Upper lobe of left lung (tissue), 6 donors: ENCODE measurements at places on chromosomes 5 and 9. TPM values are rescaled to one million over a fixed set of nuclear protein-coding genes. Genes with fewer than 3 reads are reported as not detected.

DNA sequence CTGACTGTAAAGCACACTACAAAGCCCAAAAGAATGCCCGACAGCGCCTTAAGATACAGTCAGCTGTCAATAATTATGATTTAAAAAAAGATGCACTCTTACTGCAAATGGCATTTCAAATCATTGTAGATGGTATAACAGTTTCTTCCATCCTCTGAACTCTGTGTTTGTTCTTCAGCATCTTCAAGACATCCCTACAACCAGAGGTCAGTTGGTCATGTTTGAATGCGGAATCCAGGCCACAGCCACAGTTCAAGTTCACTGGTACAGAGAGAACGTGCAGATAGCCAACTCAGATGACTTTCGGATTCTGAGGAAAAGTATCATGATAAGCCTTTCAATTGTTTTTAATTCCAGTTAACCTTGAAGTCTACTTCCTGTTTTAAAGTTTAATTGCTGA is 8.7 kb upstream of the MYOT start:
- H3K27me3 ChIP-seq, result no peaks in the 10 kb centered on the region
- H3K36me3 ChIP-seq, result no peaks in the 10 kb centered on the region
- H3K4me3 ChIP-seq, result no peak overlapping the region
- no peak overlapping the region for H3K27ac ChIP-seq
- H3K4me1 ChIP-seq, result peaks cover 7% of the 10 kb centered on the region

DNA sequence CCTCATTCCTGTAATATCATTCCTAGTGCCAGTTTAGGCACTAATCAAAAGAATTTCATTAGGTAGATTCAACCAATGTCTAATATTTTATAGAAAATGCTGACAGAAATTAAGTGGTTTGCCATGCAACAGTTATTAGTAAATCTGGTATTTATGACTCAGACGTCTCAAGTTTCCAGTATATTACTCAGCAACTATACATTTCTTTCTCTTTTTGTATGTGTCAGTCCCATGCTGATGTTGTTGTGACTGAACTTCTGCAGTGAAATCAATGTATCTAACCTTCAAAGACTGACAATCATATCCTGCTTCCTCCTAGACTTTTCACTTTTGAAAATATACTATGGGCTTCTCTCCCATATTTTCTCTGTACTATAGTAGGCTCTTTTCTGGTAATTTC is 822.5 kb downstream of the NR2F1-AS1 start:
- H3K27me3 ChIP-seq, result no peaks in the 10 kb centered on the region
- no peak for DNase-seq
- H3K4me1 ChIP-seq, result no peaks in the 10 kb centered on the region
- H3K36me3 ChIP-seq, result no peaks in the 10 kb centered on the region
- H3K4me3 ChIP-seq, result no peak overlapping the region
- no peak overlapping the region for H3K27ac ChIP-seq

GRCh38 chr5:91061946-91062562 is 321.1 kb downstream of the ARRDC3 start:
- no peak overlapping the region for H3K4me3 ChIP-seq
- DNase-seq, result no peak
- no peaks in the 10 kb centered on the region for H3K27me3 ChIP-seq
- no peak overlapping the region for H3K27ac ChIP-seq
- peaks cover 20% of the 10 kb centered on the region for H3K4me1 ChIP-seq
- no peaks in the 10 kb centered on the region for H3K36me3 ChIP-seq

- no peak overlapping the region for H3K27ac ChIP-seq
- DNase-seq, result peak; percentile 44
- no peak overlapping the region for H3K4me3 ChIP-seq
- H3K27me3 ChIP-seq, result no peaks in the 10 kb centered on the region
Measured at GRCh38 chr5:73822989-73823339, 197.0 kb downstream of the ARHGEF28 start.

DNA sequence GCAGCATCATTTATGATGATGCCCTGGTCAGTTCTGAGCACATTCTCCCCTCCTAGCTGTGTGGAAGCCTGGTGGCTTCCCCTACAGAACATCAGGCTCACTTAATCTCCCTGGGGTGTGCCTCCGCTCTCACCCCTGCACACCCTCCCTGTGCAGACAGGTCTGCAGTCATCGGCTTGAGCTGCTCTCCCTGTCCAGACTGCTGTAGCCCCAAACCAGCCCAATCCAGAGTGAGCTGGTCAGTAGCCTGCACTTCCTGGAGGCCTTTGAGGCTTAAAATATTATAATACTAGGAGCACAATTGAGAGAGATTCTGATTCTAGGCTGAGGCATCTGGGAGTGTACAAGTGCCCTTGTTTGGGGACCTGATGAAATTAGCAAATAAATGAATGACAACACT is 60.2 kb downstream of the PPARGC1B start:
- no peaks in the 10 kb centered on the region for H3K4me1 ChIP-seq
- no peak for DNase-seq
- no peak overlapping the region for H3K27ac ChIP-seq
- no peak overlapping the region for H3K4me3 ChIP-seq
- H3K36me3 ChIP-seq, result no peaks in the 10 kb centered on the region

GRCh38 chr5:179836225-179837019 is 15.7 kb downstream of the SQSTM1 start:
- no peak overlapping the region for H3K4me3 ChIP-seq
- no peaks in the 10 kb centered on the region for H3K27me3 ChIP-seq
- DNase-seq, result no peak

- no peaks in the 10 kb centered on the region for H3K4me1 ChIP-seq
- no peak overlapping the region for H3K27ac ChIP-seq
- no peak for DNase-seq
- H3K36me3 ChIP-seq, result no peaks in the 10 kb centered on the region
- no peaks in the 10 kb centered on the region for H3K27me3 ChIP-seq
Measured at GRCh38 chr5:68499987-68500386, 284.4 kb downstream of the PIK3R1 start.

DNA sequence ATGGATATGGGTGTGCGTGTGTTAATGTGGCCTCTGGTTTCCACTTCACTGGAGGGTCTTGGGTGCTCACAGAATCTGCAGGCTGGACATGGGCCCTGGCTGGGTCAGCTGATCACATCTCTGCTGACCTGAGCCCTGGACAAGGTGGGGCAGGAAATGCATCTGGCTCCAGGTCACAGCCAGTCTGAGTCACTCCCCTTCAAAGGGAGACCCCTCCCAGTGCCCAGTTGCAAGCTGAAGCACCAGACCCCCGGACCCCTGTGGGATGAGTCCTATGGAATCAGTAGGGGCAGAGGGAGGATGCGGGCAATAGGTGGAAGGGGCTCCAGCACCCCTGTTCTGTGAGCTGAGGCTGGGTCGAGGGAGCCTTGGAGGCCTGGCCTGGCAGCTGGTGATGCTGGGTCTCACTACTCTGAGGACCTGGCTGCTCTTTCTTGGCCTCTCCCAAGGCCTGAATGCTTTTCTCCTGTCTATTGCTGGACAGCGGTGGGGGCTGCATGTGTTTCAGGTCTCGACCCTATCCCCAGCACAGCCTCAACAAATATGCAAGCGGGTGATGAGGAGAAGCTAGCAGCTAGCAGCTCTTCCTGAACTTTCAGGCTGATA is 54.5 kb downstream of the PHF2 start:
- peaks cover 3% of the 10 kb centered on the region for H3K36me3 ChIP-seq
- H3K27ac ChIP-seq, result no peak overlapping the region
- no peak for DNase-seq
- H3K4me1 ChIP-seq, result no peaks in the 10 kb centered on the region
- H3K4me3 ChIP-seq, result no peak overlapping the region
- no peaks in the 10 kb centered on the region for H3K27me3 ChIP-seq

- H3K27me3 ChIP-seq, result no peaks in the 10 kb centered on the region
- no peak for DNase-seq
- no peaks in the 10 kb centered on the region for H3K36me3 ChIP-seq
- no peaks in the 10 kb centered on the region for H3K4me1 ChIP-seq
- no peak overlapping the region for H3K4me3 ChIP-seq
Measured at GRCh38 chr9:123713282-123713681, 216.6 kb downstream of the DENND1A start.

DNA sequence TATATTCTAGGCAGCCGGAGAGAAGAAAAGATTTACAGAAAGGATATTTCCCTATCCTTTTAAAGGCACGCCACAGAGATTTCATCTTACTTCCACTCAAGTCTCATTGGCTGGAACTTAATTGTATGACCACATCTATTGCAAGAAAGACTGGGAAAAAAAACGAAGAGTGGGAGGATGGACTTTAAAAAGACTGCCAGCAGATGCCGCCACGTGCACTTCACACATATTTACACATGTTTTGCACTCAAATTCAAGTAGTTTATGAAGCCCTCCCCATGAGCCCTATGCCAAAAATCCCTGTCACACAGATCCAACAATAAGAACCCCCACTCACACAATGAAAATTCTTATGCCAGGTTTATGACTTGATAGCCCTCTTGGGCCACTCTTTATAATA is 138.5 kb upstream of the TYRP1 start:
- H3K4me1 ChIP-seq, result no peaks in the 10 kb centered on the region
- no peak overlapping the region for H3K27ac ChIP-seq
- no peak overlapping the region for H3K4me3 ChIP-seq
- no peaks in the 10 kb centered on the region for H3K27me3 ChIP-seq

DNA sequence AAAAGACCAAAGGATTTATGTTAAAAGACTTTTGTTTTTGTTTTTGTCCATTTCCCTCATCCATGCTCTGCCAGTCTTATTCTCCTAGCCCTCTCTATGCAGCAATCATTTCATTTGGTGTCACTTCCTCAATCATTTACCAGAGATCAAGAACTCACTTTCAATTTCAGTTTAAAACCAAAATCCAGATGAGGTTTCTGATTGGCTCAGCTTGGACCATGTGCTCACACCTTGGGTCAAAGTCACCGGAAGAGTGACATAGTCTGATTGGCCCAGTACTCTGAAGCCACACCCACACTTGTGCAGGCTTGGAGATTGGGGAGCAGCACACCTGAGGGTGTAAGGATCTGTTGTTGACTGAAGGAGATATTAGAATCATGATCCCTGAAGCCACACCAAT is 79.6 kb downstream of the TLR4 start:
- H3K27ac ChIP-seq, result peak overlapping the region; percentile 72
- peak; percentile 23 for DNase-seq
- peaks cover 13% of the 10 kb centered on the region for H3K4me1 ChIP-seq
- no peak overlapping the region for H3K4me3 ChIP-seq

DNA sequence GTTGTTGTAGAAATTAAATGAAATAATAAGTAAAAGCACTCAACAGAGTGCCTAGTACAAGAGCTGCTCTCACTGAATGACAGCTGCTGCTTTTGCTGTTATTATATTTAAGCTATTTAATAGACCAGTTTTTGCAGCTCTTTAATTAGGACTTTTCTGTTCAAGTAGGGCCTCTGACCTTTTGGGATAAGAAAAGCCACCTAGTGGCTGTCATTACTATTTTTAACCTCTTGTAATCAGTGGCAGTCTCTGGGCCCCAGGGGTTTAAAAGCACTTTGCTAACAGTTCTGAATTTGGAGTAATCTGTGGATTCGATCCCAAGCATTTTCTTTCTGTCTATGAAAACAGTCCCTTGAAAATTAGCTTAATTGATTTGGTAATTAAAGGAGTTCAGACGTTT is 121.1 kb downstream of the NUDT12 start:
- H3K4me3 ChIP-seq, result no peak overlapping the region
- H3K4me1 ChIP-seq, result no peaks in the 10 kb centered on the region
- no peak overlapping the region for H3K27ac ChIP-seq
- H3K27me3 ChIP-seq, result no peaks in the 10 kb centered on the region

DNA sequence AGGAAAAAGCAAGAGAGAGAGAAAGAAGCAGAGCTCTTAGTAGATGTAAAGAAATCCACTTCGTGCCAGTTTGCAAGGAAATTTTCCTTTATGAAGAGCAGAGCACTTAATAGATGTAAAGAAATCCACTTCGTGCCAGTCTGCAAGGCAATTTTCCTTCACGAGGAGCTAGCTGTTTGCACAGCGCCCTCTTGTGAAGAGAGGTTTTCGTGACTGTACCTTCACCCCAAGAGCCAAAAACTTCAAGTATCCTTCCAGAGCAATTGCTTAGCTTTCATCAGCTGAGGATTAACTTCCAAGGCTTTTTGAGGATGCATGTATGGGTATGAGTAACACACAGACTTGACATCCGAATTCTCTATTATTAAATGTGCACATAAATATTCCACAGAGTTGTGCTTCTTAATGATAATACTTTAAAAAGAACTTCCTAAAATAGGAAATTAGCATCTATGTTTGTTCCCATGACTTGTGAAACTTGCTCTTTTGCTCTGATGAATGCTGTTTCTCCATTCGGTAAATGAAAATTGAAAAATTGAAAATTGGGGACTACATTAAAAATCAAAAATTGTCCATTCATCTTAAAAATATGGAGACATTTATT is 525.6 kb downstream of the PDE4D start:
- no peaks in the 10 kb centered on the region for H3K4me1 ChIP-seq
- no peak overlapping the region for H3K27ac ChIP-seq
- peak; percentile 64 for DNase-seq
- no peak overlapping the region for H3K4me3 ChIP-seq
- H3K27me3 ChIP-seq, result no peaks in the 10 kb centered on the region
- H3K36me3 ChIP-seq, result no peaks in the 10 kb centered on the region

DNA sequence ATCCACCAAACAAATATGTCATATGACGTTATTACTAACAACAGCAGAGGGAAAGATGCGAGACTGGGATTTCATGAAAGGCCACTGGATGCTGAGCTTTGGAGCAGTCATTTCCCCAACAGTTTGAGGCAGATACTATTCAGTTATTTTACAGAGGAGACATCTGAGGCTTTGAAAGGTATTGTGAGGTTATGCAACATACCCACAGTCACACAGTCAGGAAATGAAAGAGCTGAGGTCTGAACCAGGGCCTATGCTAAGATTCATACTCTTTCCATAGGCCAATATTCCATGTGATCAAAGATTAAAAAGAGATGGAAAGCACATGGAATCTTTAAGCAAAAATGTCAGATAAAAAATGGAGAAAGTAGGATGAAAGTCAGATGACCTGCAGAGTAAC is 63.0 kb downstream of the LPAR1 start:
- no peaks in the 10 kb centered on the region for H3K27me3 ChIP-seq
- H3K27ac ChIP-seq, result no peak overlapping the region
- no peaks in the 10 kb centered on the region for H3K4me1 ChIP-seq

GRCh38 chr5:15601274-15601673 is 101.3 kb downstream of the FBXL7 start:
- H3K27me3 ChIP-seq, result no peaks in the 10 kb centered on the region
- no peak for DNase-seq
- no peaks in the 10 kb centered on the region for H3K36me3 ChIP-seq
- no peaks in the 10 kb centered on the region for H3K4me1 ChIP-seq
- H3K4me3 ChIP-seq, result no peak overlapping the region
- no peak overlapping the region for H3K27ac ChIP-seq

DNA sequence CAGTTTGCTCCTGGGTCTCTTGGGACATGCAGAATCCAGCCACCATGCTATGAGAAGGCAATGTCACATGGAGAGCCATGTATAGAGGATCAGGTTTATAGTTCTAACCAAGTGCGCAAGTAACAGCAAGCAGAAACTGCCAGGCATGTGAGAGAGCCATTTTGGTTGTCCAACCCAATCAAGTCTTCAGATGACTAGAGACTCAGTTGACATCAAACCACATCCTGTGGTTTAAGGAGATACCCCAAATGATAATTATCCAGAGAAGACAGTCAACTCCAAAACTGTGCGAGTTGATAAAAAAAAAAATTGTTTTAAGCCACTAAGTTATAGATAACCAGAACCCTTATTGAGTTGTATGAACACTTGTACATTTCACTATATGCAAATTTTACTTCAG is 40.2 kb downstream of the TMEM232 start:
- H3K4me1 ChIP-seq, result no peaks in the 10 kb centered on the region
- H3K27me3 ChIP-seq, result no peaks in the 10 kb centered on the region
- no peak overlapping the region for H3K4me3 ChIP-seq
- no peaks in the 10 kb centered on the region for H3K36me3 ChIP-seq
- DNase-seq, result no peak

C5orf34 gene
- total RNA-seq, result 1.0 TPM

GABRA1 gene
- total RNA-seq, result not detected

FCN1 gene
- 23.7 TPM for total RNA-seq

NR2F1-AS1 gene
- total RNA-seq, result 11.0 TPM

RASEF gene
- total RNA-seq, result 20.2 TPM
